ENCODE measurements at places on chromosomes 7 and 10. TPM values are rescaled to one million over a fixed set of nuclear protein-coding genes. Genes with fewer than 3 reads are reported as not detected.

GRCh38 chr7:113083132-113083815 is 3.4 kb downstream of the GPR85 start:
- no peak for DNase-seq
- H3K27me3 ChIP-seq = peaks cover 85% of the 10 kb centered on the region
- H3K4me3 ChIP-seq = no peak overlapping the region
- no peak overlapping the region for H3K27ac ChIP-seq

DNA sequence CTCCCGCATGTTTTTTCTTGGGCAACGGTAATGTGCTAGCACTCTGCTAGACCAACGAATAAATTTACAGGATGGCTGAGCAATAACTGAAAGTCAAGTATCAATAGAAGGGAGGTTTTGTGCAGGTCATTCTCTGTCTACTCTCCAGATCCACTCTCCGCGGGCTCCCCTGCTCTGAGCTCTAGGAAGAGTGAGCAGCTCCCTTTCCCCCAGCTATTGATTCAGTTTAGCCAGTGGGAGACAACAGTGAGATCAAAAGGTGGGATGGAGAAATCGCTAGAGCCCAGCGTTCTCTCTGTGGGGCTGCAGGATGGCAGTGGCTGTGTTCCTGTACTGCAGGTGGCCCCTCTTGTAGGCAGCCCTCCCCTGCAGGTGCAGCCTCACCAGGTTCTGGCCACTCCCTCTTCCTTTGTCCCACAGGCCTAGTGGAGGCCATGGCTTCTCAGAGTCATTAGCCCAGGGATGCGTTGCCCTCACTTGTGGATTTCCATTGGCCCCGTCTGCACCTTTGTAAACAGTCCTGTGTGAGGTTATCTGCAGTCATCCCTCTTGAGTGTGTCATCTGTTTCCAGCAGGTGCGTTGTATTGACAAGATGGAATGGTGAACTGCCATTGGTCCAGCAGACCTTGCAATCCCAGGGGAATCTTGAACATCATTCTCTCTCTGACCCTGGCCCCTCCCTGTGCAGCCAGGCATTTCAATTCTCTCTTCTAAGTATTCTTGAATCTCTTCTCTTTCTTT is 11.1 kb downstream of the MSRB2 start:
- no peaks in the 10 kb centered on the region for H3K27me3 ChIP-seq
- no peak overlapping the region for H3K27ac ChIP-seq
- H3K4me3 ChIP-seq = no peak overlapping the region
- H3K36me3 ChIP-seq = no peaks in the 10 kb centered on the region

DNA sequence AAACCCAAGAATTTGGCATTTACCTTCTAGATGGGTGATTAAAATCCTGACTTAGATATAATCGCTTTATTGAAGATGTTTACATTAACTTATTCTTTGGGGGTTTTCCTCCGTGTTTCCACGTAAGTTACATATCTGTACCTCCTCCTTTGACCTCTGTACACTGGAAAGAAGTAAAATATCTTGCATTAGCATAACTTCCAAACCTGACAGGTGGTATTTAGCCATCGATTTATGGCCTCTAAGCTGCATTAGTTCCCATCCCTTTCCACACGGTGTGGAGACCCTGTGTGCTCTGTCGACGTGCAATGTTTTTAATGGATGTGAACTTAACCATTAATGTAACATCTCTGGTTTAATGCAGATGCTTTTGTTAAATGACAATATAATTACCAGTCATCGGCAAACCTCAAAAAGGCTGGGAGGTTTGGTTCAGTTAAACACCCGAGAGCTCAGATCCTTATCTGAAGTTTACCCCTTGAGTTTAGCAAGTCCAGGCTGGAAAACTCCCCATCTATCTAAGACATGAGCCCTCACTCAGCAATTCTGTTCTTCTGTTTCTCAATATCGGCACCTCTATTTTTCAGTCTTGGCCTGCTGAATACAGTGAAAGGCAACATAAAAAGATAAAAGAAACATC is 295.2 kb downstream of the GATA3 start:
- H3K4me3 ChIP-seq = no peak overlapping the region
- H3K27ac ChIP-seq = no peak overlapping the region
- no peaks in the 10 kb centered on the region for H3K36me3 ChIP-seq
- DNase-seq = no peak

GRCh38 chr10:31678575-31679516 is 249.8 kb downstream of the ARHGAP12 start:
- peaks cover 3% of the 10 kb centered on the region for H3K27me3 ChIP-seq
- no peak for DNase-seq
- no peak overlapping the region for H3K27ac ChIP-seq

Gene WEE2
- total RNA-seq = 0.04 TPM

Measured in WTC11 (cell line).